ENCODE measurements at places on chromosomes 5 and 9.

GRCh38 chr5:105288946-105289345 is 1726.4 kb upstream of the NUDT12 start:
- DNase-seq, result no peak

GRCh38 chr5:112958093-112959088 is 18.2 kb upstream of the DCP2 start:
- DNase-seq, result peak; percentile 35

DNA sequence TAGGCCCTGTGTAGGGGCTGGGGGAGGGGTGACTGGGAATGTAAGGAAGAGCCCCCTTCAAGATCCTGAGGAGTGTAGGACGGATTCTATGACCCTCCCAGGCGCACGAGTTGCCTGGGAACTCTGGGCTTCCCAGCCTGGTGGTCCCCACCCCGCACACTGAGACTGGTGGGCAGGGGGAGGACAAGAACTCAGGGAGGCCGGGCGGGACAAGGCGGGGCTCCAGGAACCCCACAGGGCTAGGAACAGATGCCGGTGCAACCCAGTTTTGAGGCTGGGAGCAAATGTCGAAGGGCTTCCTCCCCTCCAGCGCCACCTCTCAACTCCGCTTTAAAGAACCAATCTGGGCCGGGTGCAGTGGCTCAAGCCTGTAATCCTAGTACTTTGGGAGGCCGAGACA is 1.3 kb upstream of the VDAC1 start:
- DNase-seq, result no peak

- DNase-seq, result no peak
These were observed 165.2 kb downstream of the RMI1 start for GRCh38 chr9:84145780-84146179.

DNA sequence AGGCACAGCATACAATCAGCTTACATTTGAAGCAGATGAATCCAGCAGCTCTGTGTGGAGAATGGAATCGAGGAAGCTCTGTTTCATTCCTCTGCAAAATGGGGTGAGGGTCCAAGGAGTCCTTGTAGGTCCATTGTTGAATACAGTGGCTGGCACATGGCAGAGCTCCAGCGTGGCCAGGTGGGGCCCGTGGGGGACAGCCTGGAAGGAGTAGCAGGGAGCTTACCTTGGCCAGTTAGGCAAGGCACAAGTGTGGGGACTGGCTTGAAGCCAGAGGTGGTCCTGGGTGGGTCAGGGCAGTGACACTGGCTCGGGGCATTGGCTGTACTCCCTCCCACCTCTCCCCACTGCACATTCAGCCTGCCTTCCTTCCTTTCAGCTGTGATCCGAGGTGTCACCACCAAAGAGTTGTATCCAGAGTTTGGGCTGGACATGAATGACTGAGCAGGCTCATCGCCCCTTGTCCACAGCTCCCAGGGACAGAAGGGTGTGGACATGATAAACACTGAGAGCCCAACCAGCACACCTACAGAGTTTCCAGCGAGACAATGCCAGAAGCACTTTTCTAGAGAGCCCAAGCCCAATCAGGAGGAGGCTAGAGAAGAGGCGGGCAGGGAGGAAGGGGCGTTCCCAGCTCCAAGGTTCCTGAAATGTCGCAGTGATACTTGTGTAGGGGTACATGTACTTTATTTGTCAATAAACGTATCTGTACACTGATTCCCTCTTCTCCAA is 12.4 kb downstream of the SWI5 start:
- DNase-seq, result no peak

DNA sequence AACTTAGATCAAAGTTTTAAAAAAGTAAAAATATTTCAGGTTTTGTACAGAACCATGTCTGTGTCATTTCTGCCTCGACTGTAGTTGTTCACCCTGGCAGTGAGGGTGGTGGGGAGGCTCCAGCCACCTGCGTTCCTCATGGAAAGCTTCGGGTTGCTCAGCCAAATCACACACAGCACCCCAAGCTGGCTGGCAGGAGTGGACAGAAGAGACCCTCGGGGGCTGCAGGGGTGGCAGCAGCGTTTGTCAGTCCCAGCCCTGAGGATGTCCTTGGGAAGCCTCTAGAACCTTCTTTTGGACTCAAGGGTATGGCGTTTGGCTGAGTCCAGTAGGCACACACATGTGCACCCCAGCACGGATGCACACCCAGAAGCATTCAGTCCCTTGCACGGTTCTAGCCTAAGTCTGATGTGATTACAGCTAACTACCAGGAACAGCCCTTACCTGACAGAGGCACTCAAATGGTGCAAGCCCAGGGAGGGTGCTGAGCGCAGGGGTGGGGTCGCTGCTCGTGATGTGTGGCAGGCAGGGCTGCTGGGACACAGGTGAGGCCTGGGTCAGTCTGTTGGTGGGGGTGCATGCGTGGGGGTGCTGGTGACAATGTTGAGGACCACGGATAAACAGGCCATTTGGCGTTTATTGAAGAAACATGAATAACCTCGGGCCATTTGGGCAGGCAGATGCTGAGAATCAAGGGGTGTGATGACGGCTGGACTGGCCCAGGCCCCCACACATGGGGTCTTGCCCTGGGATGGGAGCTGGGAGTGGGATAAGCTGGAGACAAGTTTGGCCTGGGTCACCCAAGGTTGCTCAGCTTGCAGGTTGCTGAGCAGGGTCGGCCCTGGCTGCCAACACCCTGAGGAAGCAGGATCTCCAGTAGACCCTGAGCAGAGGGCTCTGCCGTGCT is 103.4 kb downstream of the PHF2 start:
- peak; percentile 1 for DNase-seq

GRCh38 chr5:125874717-125875116 is 548.5 kb upstream of the GRAMD2B start:
- DNase-seq, result no peak

Data from stimulated activated CD4-positive, alpha-beta T cell treated with anti-CD3 and anti-CD28 coated beads, Interleukin-15, amount 100 ng/mL, for 24 hours (primary cell).